ENCODE measurements at places on chromosomes 12 and 14.
A peak's percentile ranks its signal among the peaks of the same experiment; 100 is the strongest.

DNA sequence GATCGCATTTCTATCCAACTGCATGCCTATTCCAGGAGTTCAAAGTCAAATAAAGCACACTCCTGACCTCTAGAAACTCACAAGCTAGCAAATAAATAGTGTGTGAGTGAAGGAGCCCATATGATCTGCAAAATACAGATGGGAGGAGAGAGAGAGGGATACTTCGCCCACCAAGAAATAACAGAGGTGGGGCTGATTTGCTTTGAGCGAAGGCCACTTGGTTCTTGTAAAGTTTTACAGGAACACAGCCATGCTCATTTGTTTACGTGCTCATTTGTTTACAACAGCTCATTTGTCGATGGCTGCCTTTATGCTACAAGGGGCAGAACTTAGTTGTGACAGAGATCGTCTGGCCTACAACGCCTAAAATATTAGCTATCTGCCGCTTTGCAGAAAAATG is 63.4 kb upstream of the GPATCH2L start:
- DNase-seq = no peak

DNA sequence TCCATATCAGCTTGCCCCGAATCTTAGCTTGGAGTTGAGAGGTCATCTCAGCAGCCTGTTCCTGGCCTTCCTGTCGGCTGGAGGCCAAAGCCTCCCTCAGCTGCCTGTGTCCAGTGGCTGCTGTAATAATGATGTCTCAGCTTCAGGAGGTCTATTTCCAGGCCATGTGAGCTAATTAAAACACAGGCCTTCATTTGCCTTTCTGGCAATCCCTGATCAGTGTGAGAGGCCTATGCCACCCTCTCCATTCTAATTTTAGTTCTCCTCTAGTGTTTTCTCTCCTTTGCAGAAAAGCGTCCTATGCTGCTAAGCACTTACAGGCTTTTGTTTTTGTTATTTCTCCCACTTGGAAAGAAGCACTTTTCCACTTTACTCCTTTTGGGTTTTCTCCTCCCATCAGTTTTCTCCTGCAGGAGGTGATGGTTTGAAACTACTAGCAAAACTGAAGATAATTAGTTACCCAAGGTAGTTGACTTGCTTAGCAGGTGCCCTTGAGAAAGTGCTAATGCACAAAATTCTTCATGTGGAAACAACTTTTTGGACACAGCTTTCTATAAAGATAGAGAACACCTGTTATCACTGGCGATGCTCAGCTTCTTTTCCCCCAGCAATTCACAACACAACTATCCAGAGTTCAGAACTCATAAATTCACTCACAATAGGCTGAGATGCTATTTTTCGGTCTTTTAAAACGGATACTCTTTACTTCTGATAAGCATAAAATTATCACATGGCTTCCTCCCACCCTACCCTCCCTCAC is 255.3 kb upstream of the GARIN6 start:
- no peak for DNase-seq

GRCh38 chr14:93706360-93706955 is 81.8 kb downstream of the PRIMA1 start:
- no peak for DNase-seq

DNA sequence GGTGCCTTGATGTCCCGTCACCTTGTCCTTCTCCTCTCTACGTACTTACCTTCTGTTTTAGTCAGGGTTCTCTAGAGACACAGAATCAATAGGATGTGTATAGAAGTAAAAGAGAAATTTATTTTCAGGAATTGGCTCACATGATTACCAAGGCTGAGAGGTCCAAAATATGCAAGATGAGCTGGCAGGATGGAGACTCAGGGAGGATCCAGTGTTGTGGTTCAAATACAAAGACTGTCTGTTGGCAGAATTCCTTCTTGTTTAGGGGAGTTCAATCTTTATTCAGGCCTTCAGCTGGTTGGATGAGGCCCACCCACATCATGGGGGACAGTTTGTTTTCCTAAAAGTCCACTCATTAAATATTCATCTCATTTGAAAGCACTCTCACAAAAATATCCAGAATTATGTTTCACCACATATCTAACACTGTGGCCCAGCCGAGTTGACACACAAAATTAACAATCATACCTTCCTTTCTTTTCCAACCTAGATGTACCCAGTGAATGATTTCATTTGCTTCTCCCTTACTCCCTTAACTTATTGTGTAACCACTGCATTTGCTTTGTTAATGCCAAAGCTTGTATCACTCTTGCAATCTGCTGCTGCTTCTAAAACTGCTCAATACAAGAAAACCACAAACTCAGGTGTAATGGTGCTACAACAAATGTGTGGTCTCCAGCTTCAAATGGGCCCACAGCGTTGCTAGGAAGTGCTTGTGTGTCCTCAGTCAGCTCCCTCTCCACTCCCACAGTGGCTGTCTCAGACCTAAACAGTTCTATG is 195.4 kb upstream of the ARHGAP5 start:
- no peak for DNase-seq

DNA sequence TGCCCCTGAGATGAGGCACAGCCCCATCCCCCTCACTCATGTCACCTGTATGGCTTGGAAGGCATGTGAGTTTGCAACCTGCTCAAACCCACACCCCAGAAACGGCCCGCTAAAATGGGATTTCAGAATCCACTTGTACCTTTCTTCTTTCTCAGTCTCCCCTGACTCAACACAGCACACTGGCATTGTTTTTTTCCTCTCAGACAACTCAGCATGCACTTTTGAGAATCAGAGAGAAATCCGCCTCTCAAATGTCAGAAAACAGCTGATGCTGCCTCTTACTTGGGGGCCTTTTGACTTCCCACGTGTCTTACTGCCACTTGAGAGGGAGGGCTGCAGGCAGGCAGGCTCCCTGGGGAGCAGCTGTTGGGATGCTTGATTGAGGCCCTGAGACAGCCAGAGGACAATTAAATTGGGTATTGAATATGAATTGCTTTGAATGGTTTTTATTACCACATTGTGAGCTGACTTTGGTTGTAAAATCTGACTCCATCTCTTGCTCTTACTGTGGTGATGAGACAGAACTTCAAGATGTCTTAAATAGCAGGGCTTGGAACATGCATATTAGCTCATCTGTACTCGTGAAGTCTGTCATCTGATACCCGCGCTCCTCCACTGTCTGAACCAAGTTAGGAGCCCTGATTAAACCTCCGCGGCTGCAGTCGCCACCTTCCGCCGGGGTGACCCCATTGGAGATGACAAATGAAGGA is 96.6 kb downstream of the APAF1 start:
- peak; percentile 80 for DNase-seq

DNA sequence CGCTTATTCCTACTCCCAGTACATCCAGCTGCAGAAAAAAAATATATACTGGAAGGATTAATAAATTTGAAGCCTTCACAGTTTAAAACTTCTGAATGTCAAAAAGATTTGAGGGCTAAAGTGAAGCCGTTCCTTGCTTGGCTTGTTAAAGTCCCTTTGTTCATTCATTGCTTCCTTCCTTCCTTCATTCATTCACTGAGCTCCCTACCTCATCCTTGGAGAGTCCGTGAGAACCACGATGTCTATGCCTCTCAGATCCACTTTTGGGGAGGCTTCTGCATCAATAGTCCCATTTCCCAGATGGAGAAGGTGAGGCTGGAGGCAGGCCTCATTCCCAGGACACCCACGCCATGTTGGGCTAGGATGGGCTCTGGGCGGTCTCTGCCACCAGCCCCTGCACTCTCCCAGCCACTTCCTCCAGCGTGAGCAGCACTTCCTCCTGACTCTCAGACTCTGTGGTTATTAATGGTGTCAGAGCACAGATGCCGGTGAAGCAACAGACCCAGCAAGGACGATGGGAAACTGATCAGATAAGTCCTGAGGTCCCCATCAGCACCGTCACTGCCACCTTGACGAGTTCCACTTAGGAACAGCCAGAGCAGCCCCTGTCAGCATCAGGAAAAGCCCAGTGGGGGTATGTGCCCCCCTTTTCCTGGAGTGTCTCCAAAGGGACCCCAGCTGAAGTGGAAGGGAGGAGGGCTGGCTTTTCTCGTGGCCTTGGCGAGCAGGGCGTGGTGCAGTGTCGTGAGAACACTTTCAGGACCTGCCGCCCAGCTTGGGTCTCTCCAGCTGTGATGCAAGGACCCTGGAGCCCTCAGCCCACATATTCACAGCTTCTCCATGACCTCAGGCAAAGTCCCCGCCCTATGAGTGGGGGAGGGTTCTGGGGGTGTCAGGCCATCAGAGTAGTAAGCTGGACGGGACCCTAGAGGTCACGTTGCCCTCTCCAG is 21.2 kb downstream of the ASB2 start:
- peak; percentile 72 for DNase-seq

GRCh38 chr12:44582521-44582920 is 293.6 kb downstream of the NELL2 start:
- DNase-seq = no peak

GRCh38 chr14:100536721-100537445 is 50.3 kb downstream of the BEGAIN start:
- peak; percentile 3 for DNase-seq

GRCh38 chr12:6435961-6436715 is 8.6 kb upstream of the CD27 start:
- DNase-seq = peak; percentile 22

Data from activated CD4-positive, alpha-beta memory T cell treated with anti-CD3 and anti-CD28 coated beads for 36 hours (primary cell).